NCI-H1417 (cell line): ENCODE measurements at places on chromosomes 13 and 19.

DNA sequence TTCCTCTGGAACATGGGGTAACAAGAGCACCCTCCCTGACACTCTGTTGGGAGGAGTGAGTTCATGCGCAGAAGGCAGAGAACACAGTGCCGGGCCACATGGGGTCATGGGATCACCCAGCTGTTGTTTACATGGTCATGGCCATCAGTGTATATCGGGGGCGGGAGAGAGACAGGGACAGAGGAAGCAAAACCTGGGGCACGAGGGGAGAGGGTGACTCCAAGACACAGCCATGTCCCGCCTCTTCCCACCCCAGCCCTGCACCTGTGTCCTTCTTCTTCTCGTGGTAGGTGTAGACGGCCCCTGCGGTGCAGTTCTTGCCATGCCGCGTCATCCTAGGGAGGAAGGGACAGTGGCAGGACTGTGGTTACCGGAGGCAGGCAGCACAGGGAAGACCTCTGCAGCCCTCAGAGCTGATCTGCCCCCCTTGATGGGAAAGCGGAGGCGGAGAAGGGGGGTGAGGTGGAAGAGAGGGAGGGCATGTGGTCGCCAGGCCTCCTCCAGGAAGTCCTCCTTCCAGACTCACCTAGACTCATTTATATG lies 19.9 kb downstream of the NOSIP start:
- no peak for DNase-seq

GRCh38 chr13:44769686-44770085 lies 193.6 kb upstream of the TSC22D1 start:
- DNase-seq, result no peak

DNA sequence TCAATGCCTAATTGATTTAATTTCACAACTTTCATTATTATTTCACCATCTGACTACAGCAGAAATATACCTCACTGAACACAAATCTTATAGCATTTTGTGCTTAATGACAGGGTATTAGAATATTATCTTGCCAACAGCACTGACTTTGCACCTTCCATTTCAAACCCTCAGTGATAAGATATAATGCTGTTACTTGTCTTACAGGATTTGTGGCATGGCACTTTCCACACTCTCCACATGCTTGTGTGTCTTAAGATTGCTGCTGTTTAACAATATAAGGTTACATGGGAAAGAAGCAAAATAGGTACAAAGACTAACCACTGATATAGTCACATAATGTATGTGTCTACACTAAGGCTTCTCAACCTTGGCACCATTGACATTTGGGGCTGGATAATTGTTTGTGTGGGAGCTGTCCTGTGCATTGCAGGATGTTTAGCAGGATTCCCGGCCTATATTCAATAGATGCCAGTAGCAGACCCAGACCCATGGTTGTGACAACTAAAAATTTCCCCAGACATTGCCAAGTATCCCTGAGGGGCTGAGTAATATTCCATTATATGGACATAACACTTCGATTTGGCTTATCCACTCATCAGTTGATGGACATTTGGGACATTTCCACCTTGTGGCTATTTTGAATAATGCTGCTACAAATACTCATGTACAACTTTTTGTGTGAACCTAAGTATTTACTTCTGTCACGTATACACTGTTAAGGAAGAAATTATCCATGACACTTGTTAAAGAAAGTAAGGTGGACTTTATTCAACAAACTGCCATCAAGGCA lies 5.7 kb upstream of the DIAPH3 start:
- no peak for DNase-seq

- no peak for DNase-seq
Observed at GRCh38 chr13:34412295-34412694, 529.8 kb upstream of the NBEA start.

DNA sequence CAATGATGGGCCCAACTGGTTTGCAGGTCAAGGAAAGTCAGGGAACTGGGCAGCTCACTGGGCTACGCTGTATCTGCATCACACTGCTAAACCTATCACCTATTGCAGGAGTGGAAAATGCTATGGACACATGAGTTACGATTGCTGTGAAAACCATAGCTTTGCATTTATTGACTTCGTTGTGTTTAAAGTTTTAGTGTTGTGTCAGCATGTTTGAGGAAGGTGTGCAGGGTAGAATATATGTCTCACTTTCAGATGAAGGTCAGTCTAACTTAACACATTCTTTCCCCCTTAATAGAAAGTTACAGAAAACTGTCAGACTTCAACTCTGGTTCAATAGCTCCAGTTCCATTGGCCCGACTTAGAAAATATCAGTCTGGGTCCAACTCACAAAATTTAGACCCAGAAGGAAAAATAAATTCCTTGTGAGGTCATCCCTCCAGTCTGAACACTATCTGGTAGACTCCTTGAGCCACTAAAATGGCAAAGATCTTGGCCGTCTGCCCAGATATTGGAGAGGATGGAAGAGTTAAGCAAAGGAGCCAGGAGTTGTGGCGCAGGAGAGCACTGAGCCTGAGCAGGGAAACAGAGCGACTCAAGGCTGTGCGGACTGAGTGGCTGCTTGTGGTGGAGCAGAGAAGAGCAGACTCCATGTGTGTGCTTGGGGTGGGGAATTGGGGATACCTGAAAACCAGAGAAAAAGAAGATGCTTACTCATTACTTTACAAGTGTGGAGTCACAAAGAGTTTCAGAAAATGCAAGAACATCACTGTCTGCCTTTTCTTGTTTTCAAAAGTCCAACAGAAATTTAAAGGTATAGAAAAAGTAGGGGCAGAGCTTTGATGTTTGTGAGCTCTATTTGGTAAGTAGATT lies 518.5 kb downstream of the FGF9 start:
- DNase-seq, result no peak

DNA sequence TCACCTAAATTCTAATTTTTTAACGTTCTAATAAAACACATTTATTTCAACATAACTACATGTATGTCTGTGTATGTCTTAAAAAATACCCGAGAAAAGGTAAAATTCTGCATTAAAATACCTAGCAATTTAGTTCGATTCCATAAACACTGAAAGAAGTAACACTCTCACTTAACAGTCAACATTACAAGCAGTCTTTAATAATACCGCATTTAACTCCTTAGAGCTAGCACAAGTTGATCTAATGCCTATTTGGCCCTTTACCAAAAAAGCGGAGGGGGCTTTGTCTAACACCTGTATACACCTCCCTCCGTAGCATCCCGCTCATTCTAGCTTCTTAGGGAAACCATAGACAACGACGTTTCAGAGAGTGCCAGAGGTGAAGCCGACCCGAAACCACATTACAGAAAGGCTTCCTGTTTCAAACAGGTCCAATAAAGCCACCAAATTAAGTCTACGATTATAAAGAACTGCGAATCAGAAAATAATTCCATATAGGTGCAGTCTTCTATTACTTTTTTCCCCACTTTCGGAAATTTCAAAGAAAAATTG lies 1.2 kb downstream of the SPART start:
- DNase-seq, result no peak

DNA sequence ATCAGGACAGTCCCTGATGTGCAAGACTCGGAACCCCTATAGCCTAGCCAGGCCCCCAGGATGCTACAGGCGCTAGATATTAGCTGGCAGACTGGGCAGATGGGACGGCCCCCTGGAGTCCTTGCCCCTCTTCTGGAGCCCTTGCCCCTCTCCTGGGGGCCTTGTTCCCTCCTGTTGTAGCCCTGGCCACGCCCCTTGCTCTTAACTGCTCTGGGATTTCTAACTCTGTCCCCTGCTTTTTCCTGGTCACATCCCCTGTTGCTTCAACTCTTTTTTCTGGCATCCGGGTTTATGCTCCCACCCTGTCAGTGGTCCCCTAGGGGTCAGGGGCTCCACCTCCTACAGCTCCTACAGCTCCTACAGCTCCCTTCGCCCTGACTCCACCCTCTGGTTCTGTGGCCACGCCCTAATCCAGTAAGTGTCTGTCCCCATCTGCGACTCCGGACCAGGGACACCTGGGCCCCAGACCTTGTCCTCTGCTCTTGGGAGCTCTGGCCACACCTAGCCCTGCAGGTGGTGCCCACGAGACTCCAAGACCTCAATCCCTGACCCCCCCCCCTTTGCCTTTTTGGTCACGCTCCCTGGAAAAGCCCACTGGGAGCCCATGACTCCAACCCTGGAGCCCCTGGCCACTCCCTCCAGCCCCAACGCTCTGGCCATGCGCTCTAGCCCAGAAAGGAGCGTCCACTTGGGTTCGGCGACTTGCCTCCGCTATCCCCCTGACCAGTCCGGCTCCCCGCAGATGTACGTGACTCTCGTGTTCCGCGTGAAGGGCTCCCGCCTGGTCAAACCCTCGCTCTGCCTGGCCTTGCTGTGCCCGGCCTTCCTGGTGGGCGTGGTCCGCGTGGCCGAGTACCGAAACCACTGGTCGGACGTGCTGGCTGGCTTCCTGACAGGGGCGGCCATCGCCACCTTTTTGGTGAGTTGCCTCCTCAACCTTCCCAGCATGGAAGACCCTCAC lies 6.8 kb downstream of the PLPPR2 start:
- DNase-seq, result no peak

GRCh38 chr13:102693250-102693649 lies 1.6 kb downstream of the METTL21C start:
- no peak for DNase-seq

GRCh38 chr13:33017323-33017929 lies 1.2 kb downstream of the KL start:
- DNase-seq, result no peak

- peak; percentile 60 for DNase-seq
Observed at GRCh38 chr19:35545855-35546381, 492 bp downstream of the TMEM147 start.

DNA sequence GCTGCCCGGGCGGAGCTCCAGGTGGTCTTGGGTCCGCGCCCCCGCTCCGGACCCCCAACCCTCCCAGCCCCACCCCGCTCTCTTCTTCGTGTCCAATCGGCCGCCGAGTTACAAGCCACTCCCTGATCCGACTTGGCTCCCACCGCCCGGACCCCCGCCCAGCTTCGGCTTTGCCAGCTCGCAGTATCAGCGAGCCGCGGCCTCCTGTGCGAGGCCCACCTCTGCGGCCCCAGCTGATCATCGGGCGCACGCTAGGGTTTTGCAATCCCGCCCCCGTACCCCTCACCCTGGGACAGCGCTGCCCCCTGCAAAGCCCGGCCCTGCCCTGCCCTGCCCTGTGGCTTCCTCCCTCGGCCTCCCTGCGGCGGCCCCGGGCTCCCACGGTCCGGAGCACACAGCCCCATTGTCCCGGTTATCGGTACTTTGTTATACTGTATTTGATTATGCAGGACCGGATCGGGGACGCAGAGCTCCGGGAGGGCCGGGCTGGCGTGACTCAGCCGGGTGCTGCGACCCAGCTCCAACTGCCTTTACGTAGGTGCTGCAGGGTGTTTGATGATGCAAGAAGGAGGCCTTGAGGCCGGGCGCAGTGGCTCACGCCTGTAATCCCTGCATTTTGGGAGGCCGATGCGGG lies 598 bp upstream of the LPAR2 start:
- no peak for DNase-seq
